ENCODE measurements at places on chromosomes 6 and 20. TPM values are rescaled to one million over a fixed set of nuclear protein-coding genes. Genes with fewer than 3 reads are reported as not detected.

CGA gene
- total RNA-seq = 0.49 TPM

CRIP3 gene
- 7.1 TPM for total RNA-seq

SLCO4A1 gene
- 15.5 TPM for total RNA-seq

GRCh38 chr6:134689177-134689576, 260.7 kb downstream of the ALDH8A1 start:
- DNase-seq = no peak

DNA sequence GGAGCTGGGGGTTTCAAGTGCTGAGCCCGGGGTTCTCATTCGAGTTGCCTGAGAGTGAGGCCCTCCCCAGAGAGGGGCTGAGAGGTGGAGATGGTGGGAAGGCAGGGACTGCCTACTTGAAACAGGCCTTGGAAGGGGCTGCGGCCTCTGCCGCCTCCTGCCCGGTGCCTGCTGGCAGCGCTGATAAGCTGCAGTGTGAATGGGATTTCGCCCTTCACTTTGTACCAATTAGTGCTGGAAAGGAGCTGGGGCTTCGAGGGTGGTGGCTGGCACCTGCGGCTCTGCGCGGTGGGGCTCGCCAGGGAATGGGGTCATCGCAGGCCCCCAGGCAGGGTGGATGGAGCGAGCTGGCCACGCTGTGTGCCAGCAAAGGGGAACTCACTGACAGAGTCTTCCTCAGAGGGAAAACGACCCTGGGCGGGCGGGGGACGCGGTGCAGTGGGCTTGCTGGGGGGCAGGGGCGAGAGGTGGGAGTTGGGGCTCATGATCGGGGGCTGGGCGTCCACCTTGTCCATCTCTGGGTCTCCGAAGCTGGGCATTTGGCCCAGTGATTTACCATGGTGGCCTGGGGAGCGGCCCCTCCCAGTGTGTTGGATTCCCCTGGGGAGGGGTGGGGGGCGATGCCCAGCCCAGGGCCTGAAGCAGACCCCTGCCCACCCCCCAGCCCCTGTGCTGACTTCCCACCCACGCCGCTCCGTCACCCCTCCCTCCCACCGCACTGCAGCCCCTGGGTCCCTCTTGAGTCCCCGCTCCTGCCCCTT, 22.9 kb downstream of the COL20A1 start:
- peak; percentile 45 for DNase-seq

GRCh38 chr6:150877928-150878327, 12.4 kb downstream of the MTHFD1L start:
- DNase-seq = no peak

- DNase-seq = no peak
Measured at GRCh38 chr6:113997116-113997515, 26.2 kb upstream of the HDAC2 start.

GRCh38 chr6:137241481-137242038, 22.4 kb upstream of the IFNGR1 start:
- DNase-seq = no peak

DNA sequence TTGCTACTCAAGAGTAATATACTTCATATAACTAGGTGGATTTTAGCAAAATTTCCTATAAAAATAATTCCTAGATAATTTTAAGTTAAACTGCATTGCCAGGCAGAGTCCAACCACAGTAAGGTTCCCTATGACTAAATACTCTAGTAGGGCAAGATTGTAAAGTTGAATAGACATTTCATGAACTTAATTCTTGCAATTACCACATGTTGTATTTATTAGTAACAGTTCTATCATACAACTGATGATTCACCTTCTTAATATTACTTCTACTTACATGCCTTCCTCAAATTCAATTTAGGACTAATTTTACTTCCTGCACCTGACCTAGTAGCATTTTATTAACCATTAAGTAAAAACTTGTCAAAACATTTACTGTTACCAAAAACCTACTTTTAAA, 266.7 kb upstream of the THEMIS start:
- no peak for DNase-seq

- no peak for DNase-seq
Measured at GRCh38 chr6:148619891-148620290, 126.9 kb upstream of the UST start.

DNA sequence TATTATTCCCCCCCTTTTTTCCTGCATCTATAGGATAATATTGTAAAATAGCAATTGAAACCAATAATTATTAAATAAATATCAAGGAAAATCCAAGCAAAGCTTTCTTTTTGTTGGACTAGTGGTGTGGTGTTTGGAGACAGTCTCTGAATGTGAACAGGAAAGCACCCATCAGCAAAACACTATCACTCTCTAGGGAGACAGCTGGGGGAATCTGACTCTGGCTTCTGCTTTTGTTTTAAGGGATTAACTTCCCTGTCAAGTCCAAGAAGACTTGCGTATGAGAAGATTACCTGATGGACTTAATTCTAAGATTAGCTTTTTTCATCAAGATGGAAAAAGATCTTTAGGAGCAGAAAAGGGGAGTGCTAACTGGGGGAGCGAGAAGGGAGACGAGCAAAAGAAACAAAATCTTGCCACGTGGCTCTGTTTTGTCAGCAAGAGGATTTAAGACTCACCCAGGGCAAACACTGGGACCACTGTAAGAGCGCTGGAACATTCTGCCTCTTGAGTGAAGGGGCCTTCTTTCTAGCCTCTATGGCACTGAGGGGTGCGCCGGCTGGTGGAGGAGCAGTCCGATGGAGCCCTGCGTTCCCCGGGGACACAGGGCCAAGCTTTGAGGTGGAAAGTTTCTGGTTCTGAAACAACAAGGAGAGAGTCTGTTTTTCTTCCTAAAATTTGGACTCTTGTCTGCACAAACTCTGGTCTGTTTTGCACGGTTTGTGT, 570 bp downstream of the TULP4 start:
- no peak for DNase-seq

DNA sequence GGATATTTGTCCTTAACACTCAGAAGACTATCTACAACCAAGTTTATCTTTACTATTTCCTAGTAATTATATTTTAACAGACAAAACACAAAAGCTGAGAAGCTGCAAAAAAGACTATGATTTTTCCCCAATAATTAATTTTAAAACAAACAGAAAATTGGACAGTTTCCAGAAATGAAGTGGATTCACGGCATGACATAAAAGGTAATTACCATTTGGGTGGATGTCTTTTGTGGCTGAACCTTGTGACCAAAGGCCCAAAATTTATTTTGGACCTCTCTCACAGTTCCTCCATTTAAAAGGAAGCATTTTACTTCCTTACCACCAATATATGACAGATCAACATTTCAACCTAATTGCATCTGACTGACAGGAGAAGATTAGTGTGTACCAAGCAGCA, 90.2 kb downstream of the GMDS start:
- no peak for DNase-seq

DNA sequence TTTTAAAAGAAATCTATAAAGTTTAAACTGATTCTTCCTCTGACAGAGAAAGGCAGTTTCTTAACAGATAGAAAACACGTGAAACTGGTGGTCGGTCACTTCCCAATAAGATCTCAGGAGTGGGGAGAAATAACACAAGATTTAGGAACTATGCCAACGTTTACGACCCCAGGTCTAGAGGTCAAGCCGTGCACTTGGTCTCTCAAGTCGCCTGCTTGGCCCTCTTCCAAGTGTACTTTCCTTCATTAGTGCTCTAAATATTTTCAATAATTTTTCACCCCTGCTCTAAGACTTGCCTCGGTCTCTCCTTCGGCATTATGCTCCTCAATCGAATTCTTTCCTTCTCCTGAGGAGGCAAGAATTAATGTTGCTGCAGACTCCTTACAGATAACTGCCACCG, 61.7 kb downstream of the TRIM27 start:
- no peak for DNase-seq

- DNase-seq = no peak
Measured at GRCh38 chr6:148671952-148672351, 74.9 kb upstream of the UST start.

DNA sequence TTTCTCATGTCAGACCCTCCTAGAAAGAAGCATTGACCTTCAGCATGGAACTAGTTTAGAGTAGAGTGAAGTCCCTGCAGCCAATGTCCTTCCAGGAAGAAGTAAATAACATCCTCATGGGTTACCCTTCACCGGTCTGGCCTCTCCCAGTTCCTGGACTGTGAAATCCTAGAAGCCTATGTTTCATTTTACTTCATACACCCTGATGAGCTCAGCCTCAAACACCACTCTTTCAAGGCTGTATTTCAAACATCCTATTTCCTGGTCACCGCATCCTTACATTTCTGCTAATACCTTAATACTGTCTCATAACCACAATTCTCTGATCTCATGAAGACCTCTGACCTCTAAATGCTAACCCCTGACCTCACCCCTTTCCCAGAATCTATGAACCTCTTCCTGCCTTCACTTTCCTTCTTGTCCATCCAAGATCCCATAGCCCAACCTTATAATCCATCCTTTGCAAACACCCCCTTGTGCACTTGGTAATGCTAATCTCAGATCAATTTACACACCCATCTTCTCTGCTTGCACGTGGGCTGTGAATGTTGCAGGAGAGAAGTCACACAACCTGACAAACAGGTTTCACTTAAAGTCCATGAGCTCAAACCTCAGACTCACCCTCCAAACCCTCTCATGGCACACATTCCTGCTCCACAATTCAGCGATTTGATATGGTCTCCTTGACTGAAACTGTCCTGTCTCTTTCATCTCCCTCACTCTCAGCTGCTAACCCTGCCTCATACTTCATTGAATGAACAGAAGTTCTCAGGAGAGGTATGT, 30.2 kb downstream of the SLC2A10 start:
- DNase-seq = no peak

DNA sequence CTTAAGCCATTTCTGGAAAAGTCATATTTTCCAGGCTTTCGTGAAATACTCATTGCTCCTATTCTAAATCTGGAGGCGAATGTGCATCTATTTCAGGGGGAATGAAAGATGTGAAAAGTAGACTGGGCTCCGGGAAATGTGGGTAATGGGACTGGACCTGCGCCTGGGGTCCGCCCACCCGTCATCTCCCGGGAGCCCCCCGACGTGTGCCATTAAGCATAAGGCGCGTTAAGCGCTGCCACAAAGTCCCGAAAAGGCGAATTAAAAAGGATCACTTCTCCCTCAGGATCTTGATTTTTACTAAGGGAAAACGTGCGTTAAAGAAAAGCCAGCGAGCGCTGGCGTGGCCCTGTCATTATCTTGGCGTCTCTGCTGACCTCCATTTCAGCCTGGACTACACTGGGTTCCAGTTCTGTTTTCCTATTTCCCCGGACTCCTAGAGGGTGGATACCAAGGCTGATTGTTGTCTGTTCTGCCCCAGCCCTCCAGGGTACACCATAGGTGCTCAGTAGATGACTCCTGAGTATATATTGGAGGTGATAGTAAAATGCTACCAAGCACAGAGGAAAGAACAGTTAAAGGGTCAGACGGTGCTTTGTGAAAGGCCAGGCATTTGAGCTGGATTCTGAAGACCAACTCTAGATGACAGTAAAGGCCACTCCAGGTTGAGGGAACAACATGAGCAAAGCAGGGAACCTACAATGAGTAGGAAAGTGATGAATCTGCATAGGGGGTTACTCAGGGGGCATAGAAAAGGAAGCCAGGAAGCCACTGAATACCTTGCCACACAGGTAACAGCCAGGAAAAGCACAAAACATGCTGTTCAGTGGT, 89.2 kb upstream of the ARID1B start:
- no peak for DNase-seq

DNA sequence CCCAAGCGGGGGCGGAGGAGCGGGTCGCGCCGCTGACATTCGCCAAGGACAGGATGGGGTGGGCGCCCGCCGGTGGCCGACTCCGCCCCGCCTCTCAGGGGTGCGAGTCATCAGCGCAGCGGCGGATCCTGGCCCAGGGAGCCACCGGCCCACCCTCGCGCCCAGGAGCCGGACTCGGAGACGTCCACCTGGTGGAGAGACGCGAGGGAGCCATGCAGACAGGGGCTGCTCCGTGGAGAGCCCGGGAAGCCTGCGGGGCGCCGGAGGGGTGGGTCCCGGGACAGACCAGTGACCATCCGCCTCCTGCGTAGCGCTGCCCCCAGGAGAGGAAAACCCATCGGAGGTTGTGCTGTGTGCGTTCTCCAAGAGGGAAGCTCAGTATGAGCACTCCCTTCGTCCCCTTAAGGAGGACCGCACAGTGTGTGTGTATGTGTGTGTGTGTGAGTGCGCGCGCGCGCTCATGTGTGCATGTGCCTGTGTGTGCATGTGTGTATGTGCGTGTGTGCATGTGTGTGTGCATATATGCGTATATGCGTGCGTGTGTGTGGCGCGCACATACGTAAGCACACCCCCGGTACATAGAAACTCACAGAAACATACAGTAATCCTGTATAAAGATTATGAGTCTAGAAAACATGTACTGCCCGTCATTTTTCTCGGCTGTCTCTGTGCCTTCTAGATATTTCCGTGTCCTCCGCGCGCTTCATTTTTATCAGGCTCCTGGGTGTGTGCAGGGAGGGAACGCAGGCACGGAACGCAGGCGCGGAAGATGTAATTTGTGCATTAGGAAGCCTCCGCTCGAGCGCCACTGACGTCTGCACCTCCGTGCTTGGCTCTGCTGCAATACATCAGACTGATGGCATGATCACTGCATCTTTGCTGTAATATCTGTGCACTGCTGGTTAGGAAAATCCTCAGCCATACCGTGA, 158.9 kb downstream of the TBXT start:
- DNase-seq = no peak

DNA sequence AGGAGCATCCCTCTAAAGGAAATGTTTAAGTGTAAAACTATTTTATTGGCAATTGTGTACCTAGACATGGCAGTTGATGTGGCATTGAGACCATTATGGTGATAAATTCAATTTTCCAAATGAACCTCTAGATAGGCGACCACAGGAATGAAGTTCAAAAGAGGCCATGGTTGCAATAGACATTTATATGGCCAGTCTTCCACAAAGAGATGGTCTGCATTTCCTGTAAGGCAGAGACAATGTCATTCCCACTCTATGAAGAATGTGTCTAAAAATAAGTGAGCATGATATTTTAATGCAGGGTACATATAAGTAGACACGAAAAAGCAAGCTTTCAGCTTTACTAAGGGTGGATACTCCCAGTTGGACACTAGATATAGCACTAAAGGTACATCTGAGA, 40.9 kb downstream of the THEMIS start:
- no peak for DNase-seq

DNA sequence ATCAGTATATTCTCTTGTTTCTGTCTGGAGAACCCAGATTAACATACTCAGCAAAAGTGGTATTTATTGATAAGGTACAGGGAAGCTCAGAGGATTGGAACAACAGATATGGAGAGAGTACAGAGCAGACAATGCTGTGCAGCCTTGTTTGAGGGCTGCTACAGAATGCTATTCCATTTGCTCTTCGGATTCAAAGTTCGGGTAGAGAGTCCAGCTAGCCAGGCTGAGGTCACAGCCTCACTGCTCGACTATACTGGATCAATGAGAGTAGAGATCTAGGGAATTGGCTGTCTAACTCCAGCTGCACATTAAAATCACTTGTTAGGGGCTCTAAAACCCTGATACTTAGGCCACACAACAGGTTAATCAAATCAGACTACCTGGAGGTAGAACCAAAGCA, 200.1 kb upstream of the BTBD3 start:
- no peak for DNase-seq

DNA sequence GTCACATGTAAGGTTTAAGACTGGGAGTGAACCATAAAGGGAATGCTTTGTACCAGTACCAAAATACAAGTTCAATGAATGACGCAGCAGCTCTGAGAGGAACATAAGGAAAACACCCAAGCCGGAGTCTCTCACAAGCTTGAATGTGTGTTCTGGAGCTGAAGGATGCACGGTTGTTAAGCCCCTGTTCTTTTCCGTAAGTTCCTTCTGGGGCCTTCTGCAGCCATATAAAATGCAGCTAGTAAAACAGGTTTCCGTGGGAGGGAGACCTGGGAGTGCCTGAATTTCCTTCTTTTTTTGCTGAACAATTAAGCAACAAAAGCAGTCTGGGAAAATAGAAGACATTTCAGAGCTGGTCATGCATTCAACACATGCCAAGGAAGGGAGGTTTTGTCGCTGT, 73.2 kb upstream of the JAG1 start:
- DNase-seq = no peak

GRCh38 chr6:13469693-13470092, 17.7 kb downstream of the GFOD1 start:
- no peak for DNase-seq

All from Right ventricle myocardium inferior (tissue), 1 donor.